Suppressor macrophage (primary cell): ENCODE measurements at places on chromosomes 11 and 22.

- DNase-seq = peak; percentile 57
Observed at GRCh38 chr11:66479394-66480116, 679 bp upstream of the DPP3 start.

- no peak for DNase-seq
Observed at GRCh38 chr11:58880625-58881024, 36.1 kb upstream of the GLYATL2 start.

DNA sequence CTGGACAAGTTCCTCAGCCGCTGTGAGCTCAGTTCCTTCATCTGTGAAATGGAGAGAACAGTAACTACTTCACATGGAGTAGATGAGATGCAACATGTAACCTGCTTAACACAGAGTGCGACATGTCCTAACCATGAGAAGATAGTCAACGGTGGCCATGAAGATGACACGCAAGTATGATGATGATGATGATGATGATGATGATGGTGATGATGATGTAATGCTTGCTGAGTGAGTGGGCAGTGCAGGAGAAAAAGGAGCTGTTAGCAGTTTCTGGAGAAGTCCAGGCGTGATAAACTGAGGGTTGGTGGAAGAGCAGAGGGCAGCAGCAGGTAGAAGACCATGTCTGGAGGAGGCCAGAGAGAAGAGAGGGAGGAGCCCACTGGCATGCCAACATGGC lies 90.8 kb upstream of the CD82 start:
- no peak for DNase-seq

GRCh38 chr11:2092464-2092910 lies 46.7 kb downstream of the IGF2 start:
- no peak for DNase-seq
